ENCODE measurements at places on chromosomes 3 and 15.

DNA sequence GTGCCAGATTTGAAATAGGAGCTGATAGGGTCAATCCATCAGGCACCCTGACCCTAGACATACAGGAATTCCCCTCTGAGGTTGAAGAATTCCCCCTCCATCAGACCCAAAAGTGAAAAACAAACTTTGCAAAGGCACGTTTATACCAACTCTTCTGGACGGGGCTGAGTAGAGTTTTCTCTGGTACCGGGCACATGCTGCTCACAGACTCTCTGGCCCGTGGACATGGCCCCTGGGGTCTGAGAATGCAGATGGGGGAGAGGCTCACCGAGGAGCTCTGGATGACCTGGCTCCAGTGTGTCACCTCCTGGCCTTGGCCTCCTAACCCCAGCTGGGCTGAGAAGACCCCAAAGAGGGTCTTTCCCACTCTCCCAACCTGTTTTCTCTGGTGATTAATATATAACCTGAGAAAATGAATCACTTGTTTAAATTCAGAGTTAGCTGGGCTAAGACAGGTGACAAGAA lies 11.2 kb upstream of the LIPC start:
- DNase-seq = no peak

- no peak for DNase-seq
These were observed 2.0 kb downstream of the SLC22A13 start for GRCh38 chr3:38267662-38268061.

- no peak for DNase-seq
These were observed 3.3 kb upstream of the CEP97 start for GRCh38 chr3:101720851-101721840.

- DNase-seq = no peak
These were observed 4.0 kb upstream of the COL7A1 start for GRCh38 chr3:48599077-48599501.

- no peak for DNase-seq
These were observed 62.7 kb upstream of the MRPS22 start for GRCh38 chr3:139281096-139281495.

- DNase-seq = no peak
These were observed 1.8 kb upstream of the ZSCAN2 start for GRCh38 chr15:84598993-84599392.

DNA sequence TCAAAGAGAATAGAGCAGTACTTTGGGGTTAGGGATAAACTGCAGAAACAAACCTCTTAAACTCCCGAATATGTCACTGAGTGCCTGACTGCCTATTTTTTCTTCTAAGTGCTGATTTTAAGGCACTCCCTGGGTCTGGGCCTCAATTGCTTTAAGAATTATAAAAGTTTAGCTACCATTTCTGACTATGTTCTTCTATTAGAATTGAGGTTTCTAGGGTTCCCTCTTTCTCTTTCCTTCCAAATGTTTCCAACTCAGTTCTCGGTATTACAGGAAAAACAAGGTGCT lies 28.9 kb downstream of the PLS1 start:
- DNase-seq = no peak

- no peak for DNase-seq
These were observed 302.9 kb downstream of the PLCL2 start for GRCh38 chr3:17187589-17188184.

DNA sequence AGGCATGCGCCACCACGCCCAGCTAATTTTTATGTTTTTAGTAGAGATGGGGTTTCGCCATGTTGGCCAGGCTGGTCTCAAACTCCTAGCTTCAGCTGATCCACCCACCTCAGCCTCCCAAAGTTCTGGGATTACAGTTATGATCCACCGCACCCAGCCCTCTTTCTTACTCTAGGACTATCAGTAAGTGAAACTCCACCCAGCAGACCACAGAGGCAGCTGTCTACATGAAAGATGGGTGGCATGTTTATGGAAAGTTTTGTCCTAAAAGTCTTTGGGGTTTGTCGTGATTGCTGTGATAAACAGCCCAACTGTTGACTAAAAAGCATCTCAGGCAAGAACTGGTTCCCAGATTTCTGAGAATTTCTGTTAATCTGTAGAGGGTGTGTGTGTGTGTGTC lies 10.9 kb downstream of the ARL6IP5 start:
- DNase-seq = no peak

GRCh38 chr3:30621576-30621975 lies 15.2 kb downstream of the TGFBR2 start:
- DNase-seq = no peak

GRCh38 chr3:178680489-178680888 lies 144.3 kb downstream of the KCNMB2 start:
- DNase-seq = no peak

- no peak for DNase-seq
These were observed 14.3 kb upstream of the SPRED1 start for GRCh38 chr15:38238311-38238710.

DNA sequence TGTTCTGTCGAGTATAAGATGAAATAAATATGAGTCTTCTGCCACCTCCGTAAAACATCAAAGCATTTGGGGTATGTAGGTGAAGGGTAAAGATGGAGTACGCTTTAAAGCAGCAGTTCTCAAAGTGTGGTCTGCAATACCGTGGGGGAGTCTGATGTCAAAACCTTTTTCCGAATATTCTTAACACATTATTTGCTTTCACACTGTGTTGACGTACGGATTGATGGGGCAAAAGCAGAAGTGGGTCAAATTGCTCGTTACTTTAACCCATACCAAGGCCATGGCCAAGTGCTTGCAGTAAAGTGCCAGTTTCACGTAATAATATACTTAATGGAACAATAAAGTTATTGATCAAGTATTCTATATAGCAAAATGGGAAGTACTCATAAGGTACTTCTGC lies 36.3 kb downstream of the PAK2 start:
- DNase-seq = no peak

GRCh38 chr3:125117631-125118191 lies 61.9 kb upstream of the HEG1 start:
- no peak for DNase-seq

DNA sequence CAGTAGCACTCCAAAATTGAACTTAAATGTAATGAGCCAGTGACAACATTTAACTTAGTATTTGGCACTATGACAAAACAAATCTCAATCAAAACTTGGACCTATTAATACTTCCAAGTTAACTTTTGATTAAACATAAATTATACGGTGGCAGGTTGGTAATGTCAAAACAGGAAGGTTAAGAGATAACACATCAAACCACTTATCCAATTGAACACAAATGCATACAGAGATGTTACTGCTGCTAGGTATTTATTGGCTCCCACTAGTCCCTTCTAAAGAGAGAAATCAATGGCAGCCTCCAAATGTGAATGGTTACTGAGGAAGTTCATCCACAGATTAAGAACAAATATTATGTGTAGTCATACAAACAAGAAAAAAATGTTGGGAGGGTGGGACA lies 1.8 kb downstream of the GSK3B start:
- no peak for DNase-seq

GRCh38 chr3:181932039-181932438 lies 220.3 kb downstream of the SOX2 start:
- DNase-seq = no peak

DNA sequence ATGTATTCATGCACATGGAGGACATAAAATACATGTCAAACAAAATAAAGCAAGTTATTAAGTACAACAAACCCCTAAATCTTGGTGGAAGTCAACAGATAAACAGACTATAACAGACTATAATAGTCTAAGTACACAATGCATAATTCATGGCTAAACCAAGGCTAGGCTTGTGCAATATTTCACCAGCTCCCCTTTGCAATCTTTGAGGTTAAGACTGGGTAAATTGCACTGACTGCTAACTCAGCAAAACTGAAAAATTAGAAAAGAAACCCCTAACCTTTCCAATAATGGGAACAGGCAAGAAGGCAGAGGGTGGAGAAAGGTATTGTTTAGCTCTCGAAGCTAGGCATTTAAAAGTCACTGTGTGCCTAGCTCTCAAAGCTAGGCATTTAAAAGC lies 304.9 kb upstream of the WNT5A start:
- no peak for DNase-seq

- DNase-seq = no peak
These were observed 65.2 kb upstream of the CDAN1 start for GRCh38 chr15:42802168-42802567.

DNA sequence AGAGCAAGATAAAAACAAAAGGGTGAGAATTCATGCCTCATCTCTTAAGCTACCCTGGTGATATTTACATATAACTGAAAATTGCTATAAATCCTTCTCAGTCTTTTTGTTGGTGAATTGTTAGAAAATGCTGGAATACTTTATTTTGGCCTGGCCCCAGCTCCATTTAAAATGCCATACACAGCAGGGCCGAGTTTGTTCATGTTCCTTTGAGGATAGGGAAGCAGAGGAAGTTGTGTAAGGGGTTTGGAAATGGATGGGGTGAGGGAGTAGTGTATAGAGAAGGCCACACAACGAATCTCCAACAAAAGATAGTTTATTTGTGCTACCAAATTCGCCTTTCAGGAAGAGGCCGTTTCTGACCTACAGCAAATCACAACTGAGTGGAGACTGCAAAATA lies 78.6 kb upstream of the ADAMTS9 start:
- DNase-seq = no peak

Data from cortex of kidney (tissue), 1 donor.